Activated CD8-positive, alpha-beta T cell treated with anti-CD3 and anti-CD28 coated beads, Interleukin-2, amount 10 ng/mL, durations not matched to agents 7 days and 5 days (primary cell): ENCODE measurements at places on chromosomes 7 and 10.

GRCh38 chr7:155965010-155965409 lies 152.7 kb upstream of the SHH start:
- DNase-seq = peak; percentile 50

- DNase-seq = no peak
Measured at GRCh38 chr10:71911296-71911953, 52.8 kb upstream of the CHST3 start.

DNA sequence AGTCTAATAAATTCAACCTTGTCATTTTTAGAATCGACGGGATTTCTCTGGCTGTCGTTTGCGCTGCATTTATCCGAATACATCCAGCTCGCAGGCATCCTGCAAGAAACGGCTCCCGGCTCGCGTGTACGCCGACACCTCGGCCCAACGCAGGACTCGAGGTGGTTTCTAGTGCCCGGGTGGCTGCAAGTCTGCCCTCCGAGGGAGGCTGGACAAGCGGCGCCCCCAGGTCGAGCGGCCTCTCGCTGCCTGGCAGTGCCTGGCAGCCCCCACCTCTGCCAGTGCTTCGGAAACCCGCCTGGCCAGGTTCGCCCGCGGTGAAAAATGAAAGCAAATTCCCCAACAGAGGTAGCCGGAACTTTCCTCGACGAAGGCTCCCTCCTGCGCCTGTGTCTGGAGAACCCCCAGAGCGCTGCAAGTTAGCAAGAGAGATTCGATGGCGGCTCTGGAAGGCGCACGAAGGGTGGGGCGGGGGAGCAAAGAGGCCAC lies 5.7 kb upstream of the ZNF503 start:
- DNase-seq = no peak

DNA sequence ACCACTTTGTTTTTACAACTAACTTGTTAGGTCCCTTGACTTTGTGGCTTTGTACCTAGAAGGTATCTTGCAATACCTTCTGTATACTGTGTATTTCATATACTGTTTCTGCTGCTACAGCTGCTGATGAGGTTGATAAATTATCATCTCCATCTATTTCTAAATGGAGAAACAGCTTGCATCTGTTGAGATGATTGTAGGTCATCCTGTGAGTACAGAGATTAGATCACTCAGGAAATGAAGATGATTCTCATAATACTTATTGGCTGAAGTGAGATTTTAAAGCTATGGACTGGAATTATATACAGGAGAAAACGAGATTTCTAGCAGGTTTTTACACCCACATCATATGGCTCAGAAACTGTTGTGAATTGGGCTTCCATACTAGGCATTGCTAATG lies 280.5 kb downstream of the KCND2 start:
- DNase-seq = no peak

DNA sequence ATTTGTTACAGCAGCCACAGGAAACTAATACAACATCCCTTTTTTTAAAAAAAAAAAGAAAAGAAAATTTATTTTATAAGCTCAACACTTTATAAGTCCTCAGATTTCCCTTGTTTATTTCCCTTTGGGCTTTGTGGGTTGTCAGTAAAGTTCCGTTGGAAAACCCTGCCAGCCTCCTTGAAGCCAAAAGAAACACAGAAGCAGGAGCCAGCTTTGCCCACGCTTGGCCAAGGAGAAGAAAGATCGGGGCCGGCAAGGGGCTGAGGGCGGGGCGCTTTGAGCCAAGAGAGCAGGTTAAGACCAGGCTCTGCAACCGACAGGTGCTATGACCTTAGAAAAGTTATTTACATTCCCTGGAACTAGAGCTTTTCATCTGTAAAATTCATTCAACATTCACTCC lies 72.7 kb downstream of the RGS10 start:
- no peak for DNase-seq

DNA sequence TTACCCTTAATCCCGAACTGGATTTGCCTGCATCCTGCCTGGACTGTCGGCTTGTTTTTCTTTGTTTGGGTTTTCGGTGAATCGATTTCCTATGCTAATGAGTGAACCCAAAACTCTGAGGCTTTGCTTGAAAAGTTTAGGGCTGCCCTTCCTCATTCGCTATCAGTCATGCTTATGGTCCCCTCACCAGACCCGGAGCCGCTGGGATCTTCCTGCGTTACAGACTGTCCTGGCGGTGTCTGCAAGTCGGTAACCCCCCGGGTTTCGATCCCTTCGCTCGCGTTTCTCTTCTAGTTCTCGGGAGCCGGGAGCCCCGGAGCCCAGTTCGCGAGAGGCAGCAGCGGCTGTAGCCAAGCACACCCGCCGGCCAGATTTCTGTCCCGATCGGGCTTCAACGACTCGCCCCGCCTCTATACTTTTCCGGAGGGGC lies 2.2 kb downstream of the EMX2 start:
- DNase-seq = no peak

GRCh38 chr10:96548589-96548988 lies 34.9 kb upstream of the TLL2 start:
- no peak for DNase-seq
